ENCODE measurements at places on chromosomes 7 and 10.

- peak; percentile 45 for DNase-seq
These were observed 4.5 kb upstream of the PLXNA4 start for GRCh38 chr7:132580717-132581285.

DNA sequence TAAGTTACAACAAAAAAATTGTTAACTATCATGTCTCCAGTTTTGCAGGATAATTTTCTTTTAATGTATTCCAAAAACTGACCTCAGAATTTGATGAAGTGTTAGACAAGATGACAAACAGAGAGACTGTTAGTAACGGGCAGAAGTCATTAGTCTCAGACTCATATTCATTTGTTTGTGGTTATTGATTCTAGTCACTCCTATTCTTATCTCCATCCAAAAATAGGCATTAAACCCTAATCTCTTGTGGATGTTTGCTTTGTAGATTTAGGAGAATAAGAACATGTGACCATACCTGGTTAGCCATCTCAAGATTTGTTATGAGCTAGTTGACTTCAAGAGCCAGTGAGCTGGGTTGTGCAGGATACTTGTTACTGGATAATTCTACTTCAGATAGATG is 261.1 kb downstream of the AUTS2 start:
- DNase-seq, result no peak

- DNase-seq, result no peak
These were observed 77.3 kb upstream of the SVIL start for GRCh38 chr10:29712108-29712507.

DNA sequence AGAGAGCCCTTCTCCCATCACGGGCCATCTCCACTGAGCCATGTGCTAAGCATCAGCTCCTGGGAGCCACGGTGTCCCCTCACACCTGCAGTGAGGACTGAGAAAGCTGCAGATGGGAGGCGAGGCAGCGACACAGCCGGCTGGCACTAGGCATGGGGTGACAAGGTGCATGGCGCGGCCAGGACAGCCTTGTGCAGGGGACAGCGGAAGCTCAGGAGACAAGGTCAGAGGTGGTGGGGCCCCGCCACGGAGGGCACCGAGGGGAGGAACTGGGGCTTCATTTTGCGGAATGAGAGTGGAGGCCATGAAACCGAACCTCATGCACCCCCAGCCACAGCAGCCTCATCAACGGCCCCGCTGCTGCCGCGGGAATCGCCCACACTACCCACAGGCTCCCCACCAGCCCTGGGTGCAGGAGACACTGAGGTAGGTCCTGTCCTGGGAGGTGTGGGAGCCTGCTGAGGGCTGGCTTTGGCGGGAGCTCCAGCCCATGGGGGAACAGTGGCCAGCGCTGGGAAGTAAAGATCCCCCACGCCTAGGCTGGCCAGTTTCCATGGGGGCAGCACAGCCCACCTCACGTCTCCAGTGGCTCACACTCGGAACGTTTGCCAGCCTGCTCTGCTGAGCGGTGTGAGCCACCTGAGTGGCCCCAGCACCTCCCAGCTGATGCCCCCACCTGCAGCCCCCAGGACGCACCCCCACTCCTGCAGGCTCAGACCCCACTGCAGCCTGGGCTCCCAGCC is 71.2 kb upstream of the INSIG1 start:
- DNase-seq, result no peak

DNA sequence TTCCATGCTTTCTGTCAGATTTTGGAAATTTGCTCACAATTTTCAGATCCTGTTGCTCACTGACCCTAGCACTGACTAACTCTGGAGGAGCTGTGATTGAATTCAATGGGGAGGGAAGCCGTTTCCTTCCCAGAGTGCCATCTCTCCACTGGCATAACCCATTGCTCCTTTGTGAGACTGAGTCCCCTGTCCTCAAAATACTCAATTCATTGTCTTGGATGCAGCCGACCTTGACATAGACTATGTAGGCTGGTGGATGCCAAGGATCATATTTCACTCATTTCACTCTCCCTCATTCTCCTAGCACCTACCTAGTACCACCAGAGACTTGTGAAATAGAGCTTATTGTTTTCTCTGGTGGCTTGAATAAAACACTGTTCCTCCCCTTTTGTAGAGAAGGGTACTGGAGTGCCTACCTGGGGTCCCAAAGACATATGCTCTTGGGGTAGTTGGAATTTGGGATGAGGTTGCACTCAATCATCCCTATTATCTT is 511.3 kb upstream of the ZMIZ1 start:
- DNase-seq, result no peak

- DNase-seq, result no peak
These were observed 22.1 kb upstream of the STEAP4 start for GRCh38 chr7:88328787-88329186.

DNA sequence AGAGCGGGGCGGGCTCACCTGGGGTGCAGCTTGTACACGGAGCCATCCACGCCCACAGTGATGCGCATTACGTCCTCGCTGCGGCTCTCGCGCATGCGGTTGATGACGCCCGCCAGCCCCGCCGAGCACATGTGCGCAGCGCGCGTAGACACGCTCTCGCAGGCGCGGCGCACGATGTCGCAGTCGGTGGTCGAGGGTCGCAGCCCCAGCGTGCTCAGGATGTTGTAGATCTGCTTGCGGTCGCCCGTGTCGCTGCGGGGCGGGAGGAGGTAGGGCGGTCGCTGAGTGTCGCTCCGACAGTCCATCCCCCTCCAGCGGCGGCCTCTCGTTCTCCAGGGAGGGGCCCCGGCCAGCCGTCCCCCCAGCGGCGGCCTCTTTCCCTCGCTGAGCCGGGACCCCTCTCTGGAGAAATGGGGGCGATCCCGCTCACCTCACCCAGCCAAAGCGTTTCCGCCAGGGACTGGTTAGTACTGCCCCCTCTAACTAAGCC is 4.4 kb upstream of the MYL7 start:
- DNase-seq, result peak; percentile 23

DNA sequence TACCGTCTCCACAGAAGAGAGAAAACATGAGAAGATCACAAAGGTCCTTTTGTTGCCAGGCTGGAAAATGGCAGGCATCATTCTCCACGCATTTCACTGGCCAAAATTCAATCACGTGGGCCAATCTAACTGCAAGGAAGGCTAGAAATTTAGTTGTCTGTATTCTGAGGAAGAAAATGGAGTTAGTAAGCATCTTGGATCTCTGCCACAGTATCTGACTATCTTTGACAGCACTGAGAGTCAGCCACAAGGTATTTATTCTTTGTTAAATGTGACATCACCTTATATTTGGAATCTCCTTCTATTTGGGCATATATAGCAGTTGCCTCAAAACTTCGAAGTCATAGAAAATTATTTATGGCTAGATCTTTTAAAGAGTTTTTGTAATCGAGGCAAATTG is 213.9 kb downstream of the NSUN6 start:
- DNase-seq, result no peak

DNA sequence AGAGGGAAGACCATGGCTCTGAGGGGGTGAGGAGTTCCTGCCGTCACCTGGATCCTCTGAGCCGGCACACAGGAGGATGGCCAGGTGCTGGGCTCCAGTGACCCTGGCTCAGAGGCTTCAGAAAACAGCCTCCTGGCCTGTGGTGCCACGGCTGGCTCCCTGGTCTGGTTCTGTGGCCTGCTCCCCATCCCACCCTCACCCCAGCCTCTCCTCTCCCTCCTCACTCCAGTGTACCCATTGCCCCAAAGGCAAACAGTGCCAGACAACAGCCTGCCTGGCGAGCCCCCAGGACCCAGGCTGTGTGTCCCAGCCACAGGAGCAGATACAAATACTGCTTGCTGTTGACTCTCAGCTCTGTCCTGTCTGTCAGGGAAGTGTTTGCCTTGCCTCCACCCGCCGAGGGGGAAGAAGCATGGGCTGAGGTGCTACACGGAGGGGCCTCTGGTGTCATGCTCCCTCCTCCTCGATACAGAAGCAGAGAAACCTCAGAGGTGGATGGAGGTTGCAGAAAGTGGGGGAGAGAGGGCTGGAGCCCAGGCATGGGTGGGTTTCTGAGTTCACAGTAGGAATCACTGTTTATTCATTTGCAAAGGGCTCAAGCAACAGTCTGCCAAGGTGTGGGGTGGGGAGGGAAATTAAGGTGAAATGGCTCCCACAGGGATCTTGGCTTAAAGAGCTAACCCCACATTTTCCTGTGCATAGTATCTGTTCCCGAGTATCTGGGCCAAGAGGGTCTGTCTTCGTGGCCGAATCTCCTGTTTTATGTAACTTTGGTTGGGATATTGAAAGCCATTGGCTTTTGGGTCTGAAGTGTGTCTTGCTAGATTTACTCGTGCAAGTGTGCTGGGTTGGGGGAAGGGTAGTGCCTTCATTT is 5.5 kb downstream of the ADRA2A start:
- no peak for DNase-seq

GRCh38 chr10:14926722-14927416 is 27.0 kb downstream of the DCLRE1C start:
- DNase-seq, result no peak

- DNase-seq, result no peak
These were observed 125.4 kb upstream of the SORCS3 start for GRCh38 chr10:104515678-104516199.

DNA sequence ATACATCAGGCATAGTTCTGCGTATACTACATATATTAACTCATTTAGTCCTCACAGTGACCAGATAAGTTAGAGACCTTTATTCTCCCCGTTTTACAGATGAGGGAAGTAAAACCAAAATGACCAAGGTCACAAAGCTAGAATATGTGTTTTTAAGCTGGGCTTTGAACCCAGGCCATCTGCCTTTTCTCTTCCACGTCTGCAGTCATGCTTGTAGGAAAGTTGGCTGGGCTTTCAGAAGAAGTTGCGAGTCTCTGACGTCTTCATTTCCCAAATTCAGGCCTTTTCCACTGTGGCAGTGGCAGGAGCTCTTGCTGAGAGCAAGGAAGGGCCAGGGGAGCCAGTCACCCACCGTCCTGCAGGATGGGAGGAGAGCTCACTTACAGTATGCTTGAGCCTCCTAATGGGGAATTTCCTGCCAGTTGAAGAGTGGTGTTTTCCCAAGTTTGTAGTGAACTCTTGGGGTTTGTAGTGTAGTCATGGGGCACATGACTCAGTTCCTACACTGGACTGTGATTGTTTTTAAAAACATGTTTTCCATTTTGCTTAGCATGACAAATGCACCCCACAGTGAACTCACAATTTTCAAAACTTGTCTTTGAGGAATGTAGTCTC is 34.2 kb downstream of the CYP17A1 start:
- no peak for DNase-seq

GRCh38 chr7:37052705-37053104 is 328.4 kb upstream of the AOAH start:
- no peak for DNase-seq

DNA sequence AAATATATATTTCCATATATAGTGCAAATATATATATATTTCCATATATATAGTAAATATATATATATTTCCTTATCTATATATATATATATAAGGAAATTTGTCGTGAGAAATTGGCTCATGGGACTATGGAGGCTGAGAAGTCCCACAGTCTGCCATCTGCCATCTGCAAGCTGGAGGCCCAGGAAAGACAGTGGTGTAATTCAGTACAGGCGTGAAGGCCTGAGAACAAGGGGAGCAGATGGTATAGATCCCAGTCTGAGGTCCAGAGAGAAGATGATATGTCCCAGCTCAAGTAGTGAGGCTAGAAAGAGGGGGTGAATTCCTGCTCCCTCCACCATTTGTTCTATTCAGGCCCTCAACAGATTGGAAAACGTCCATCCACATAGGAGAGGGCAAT is 78.9 kb downstream of the MTPN start:
- no peak for DNase-seq

DNA sequence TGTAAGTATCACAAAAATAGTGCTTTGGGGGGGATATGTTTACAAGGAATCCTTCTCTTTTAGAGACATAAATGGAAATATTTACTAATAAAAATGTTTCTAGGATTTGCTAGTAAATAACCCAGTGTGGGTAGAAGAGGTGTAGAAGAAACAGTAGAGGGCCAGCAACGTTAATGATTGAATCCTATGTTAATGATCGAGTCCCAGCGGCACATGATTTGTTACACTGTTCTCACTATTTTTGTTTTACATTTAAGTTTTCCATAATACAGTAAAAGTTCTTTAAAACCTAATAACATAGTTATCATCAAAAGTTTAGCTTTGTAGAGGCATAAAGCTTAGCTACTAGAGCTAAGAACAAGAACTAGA is 66.0 kb downstream of the UBE2H start:
- DNase-seq, result no peak

DNA sequence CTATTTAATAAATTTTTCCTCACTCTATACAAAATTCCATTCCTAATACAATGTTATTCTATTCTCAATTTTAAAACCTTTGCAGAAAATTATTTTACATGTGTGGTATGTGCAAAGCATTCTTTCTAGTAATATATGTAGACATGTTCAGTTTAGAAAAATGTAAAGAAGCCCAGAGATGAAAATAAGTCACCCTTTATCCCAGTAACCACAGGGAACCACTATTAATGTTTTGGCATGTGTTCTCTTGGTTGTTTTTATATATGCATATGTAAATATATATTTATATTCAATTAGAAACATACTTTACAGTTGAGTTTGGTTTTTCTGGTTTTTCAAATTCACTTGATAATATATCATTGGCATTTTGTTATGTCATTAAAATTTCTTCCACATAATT is 14.8 kb upstream of the GLCCI1 start:
- DNase-seq, result no peak

DNA sequence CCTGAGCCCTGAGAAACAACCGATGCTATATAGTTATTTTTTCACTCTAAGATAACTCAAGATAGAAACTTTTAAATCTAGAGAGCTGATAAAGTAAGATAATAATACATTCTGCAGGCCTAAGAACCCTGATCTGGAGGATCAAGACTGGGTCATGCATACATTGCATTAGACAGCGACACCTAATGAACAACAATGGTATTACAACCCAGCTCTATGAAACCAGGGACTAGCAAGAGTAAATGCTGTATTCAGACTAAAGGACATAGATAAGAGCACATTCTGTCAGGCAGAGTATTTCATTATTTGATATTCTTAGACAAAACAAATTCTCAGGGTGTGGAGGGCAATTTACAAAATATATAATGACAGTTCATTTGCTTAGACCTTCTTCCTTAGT is 148.6 kb downstream of the GRK5 start:
- no peak for DNase-seq

- no peak for DNase-seq
These were observed 263.6 kb downstream of the DOCK4 start for GRCh38 chr7:111942450-111943081.

GRCh38 chr10:82394122-82394521 is 519.1 kb downstream of the NRG3 start:
- no peak for DNase-seq

DNA sequence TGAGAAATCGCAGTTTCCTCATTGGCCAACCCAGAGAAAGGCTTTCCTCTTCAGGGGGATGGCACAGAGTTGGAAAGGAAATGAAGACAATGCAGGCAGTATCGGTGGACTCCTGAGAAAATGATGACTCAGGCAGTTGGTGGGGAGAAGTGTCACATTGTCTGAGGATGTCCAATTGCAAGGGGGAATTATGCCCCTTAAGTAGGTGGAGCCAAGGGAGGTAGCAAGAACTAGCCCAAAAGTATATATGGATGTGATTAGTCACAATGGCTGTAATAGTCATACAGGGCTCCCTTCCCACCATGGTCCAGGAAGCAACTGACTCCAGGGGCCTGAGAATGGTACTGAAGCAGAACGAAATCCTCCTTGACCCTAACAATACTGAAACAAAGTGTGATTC is 58.3 kb upstream of the EGFR start:
- no peak for DNase-seq

- DNase-seq, result no peak
These were observed 213.4 kb downstream of the GPR37 start for GRCh38 chr7:124552217-124552616.

GRCh38 chr10:6811153-6811552 is 231.1 kb upstream of the PRKCQ start:
- DNase-seq, result no peak

GRCh38 chr7:134721171-134721570 is 58.3 kb upstream of the CALD1 start:
- no peak for DNase-seq

All from stimulated activated CD4-positive, alpha-beta T cell treated with anti-CD3 and anti-CD28 coated beads, TNF-alpha, amount 100 ng/mL, for 4 hours (primary cell).